ENCODE measurements at places on chromosomes 5 and 9.

GRCh38 chr5:56350011-56350596 is 117.0 kb upstream of the ANKRD55 start:
- DNase-seq: no peak

- no peak for DNase-seq
Observed at GRCh38 chr9:107784235-107784958, 294.8 kb upstream of the KLF4 start.

DNA sequence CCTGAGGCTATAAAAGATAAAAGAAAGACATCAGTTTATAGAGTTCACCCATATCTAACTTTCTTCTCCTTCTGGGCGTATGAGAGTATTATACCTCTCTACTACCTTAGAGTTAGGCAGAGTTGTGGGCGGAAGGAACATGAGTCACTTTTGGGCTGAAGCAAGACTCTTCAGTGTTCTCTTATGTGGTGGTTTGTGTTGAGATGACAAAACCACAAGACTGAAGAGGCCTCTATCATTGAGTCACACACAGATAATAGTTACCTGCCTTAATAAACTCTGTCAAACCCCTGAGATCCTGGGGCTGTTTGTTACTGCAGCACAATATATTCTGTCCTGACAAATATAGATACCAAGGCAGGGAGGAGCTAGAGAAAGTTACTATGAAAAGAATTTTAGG is 184.2 kb downstream of the EFNA5 start:
- DNase-seq: no peak

GRCh38 chr5:89216606-89217005 is 333.6 kb upstream of the MEF2C start:
- DNase-seq: no peak

Measured in left renal pelvis (tissue), 4 donors.